Osteoblast (primary cell): ENCODE measurements at places on chromosomes 4 and X. TPM values are rescaled to one million over a fixed set of nuclear protein-coding genes. Genes with fewer than 3 reads are reported as not detected.

- peak; percentile 5 for DNase-seq
Observed at GRCh38 chr4:186205156-186205555, 13.8 kb downstream of the CYP4V2 start.

- no peak for DNase-seq
Observed at GRCh38 chr4:42150653-42151567, 1.5 kb downstream of the BEND4 start.

DNA sequence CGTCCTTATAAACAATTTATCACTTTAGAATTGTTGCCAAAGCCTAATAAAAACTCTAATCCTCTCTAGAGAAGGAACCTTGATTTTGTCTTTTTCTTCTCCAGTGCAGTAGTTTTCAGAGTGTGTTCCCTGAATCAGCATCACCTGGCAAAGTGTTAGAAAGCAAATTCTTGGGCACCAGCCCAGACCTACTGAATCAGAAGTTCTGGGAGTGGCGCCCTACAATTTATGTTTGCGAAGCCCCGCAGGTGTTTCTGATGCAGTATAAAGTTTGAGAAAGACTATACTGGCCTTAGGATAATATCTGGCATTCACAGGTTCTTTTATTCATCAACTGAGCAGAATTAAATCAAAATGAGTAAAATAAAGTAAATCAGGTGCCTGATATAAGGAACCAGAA, 645.8 kb upstream of the ATOH1 start:
- DNase-seq, result no peak

SLC25A53 gene
- total RNA-seq, result 7.6 and 8.5 TPM in 2 replicates

PRRG3 gene
- total RNA-seq, result under 0.01 TPM in 1 of 2 replicates, not detected in the other

- DNase-seq, result no peak
Observed at GRCh38 chrX:132435222-132435621, 53.6 kb downstream of the MBNL3 start.

UGT2B17 gene
- total RNA-seq, result not detected in 2 replicates

- DNase-seq, result peak; percentile 97
Observed at GRCh38 chrX:153333821-153334653, at the start of gene ZNF275. TSS of gene ZNF275 (plus strand) at chrX:153334153. CDS start at chrX:153336680, 2,527 bp downstream.

CCNB3 gene
- total RNA-seq, result 0.29 and 0.36 TPM in 2 replicates

DNA sequence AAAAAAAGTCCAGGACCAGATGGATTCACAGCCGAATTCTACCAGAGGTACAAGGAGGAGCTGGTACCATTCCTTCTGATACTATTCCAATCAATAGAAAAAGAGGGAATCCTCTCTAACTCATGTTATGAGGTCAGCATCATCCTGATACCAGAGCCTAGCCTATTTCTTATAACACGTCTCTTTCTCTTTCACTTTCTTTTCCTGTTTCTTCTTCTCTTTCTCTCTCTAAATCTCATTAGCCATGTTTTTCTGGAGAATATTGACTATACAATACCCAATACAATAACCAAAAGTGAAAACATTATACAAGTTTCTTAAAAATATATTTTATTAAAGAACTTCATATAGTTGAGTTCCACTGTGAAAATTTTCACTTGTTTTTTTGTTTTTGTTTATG, 1154.9 kb upstream of the PCDH7 start:
- DNase-seq, result no peak

SLITRK2 gene
- not detected in 2 replicates for total RNA-seq

DNA sequence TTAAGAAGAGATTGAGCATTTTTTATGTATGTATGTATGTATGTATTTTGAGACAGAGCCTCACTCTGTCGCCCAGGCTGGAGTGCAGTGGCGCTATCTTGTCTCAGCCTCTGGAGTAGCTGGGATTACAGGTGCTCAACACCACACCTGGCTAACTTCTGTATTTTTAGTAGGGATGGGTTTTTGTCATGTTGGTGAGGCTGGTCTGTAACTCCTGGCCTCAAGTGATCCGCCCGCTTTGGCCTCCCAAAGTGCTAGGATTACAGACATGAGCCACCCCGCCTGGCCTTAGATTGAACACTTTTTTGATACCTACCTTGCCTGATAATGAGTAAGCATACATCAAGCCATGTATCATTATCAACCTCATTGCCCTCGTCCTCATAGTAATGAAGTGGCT, 2.7 kb downstream of the N4BP2 start:
- no peak for DNase-seq

GRCh38 chr4:146472404-146472803, 49.3 kb downstream of the SLC10A7 start:
- DNase-seq, result no peak
